ENCODE measurements at places on chromosomes 7 and 10. TPM values are rescaled to one million over a fixed set of nuclear protein-coding genes. Genes with fewer than 3 reads are reported as not detected.

DNA sequence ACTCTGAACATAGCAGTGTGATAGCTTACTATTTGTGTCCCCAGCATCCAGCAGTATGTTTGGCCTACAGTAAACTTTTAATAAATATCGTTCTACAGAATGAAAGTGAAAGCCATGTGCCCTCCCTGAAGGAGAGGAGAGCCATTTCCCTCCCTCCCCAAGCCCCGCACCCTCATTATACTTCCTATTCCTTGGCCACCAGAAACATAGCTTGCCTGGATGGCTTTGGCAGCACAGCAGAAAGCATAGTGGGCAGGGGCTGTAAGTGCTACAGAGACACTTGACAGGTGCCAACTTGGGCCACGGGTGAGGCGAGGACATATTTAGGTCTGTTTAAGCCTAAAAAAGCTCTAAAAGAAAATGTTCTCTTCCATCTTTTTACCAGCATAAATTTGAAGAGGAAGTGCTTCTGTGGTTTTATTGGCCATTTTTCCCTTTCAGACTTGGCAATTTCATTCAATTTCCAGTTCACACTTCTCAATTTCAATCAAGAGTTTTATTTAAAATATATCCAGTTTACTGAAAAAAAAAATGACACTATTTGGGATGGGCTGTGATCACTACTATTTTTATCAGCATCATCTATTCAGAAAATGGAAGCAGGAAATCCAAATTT lies 12.7 kb downstream of the HHEX start:
- no peak overlapping the region for H3K27ac ChIP-seq
- no peaks in the 10 kb centered on the region for H3K36me3 ChIP-seq
- peaks cover 5% of the 10 kb centered on the region for H3K27me3 ChIP-seq

- no peak overlapping the region for H3K4me3 ChIP-seq
- no peak for DNase-seq
- H3K27ac ChIP-seq, result peak overlapping the region; percentile 33
- peaks cover 7% of the 10 kb centered on the region for H3K4me1 ChIP-seq
- H3K36me3 ChIP-seq, result peaks cover 37% of the 10 kb centered on the region
Measured at GRCh38 chr10:5776881-5777197, 36.4 kb downstream of the GDI2 start.

- H3K36me3 ChIP-seq, result peaks cover 52% of the 10 kb centered on the region
- no peak for DNase-seq
- H3K4me1 ChIP-seq, result peaks cover 11% of the 10 kb centered on the region
- no peaks in the 10 kb centered on the region for H3K27me3 ChIP-seq
- no peak overlapping the region for H3K4me3 ChIP-seq
- no peak overlapping the region for H3K27ac ChIP-seq
Measured at GRCh38 chr7:47967708-47968107, 11.7 kb downstream of the HUS1 start.

GRCh38 chr7:102289057-102289456 lies 2.4 kb downstream of the SH2B2 start:
- no peak overlapping the region for H3K27ac ChIP-seq
- H3K36me3 ChIP-seq, result no peaks in the 10 kb centered on the region
- peaks cover 18% of the 10 kb centered on the region for H3K27me3 ChIP-seq
- DNase-seq, result no peak
- H3K4me1 ChIP-seq, result peaks cover 4% of the 10 kb centered on the region

GRCh38 chr10:13139150-13139549 lies 22.2 kb upstream of the MCM10 start:
- H3K4me1 ChIP-seq, result peaks cover 4% of the 10 kb centered on the region
- no peaks in the 10 kb centered on the region for H3K27me3 ChIP-seq
- H3K36me3 ChIP-seq, result no peaks in the 10 kb centered on the region
- no peak overlapping the region for H3K4me3 ChIP-seq

- no peaks in the 10 kb centered on the region for H3K36me3 ChIP-seq
- H3K4me3 ChIP-seq, result no peak overlapping the region
- no peak for DNase-seq
- no peak overlapping the region for H3K27ac ChIP-seq
- no peaks in the 10 kb centered on the region for H3K27me3 ChIP-seq
Measured at GRCh38 chr10:67819768-67820204, 18.2 kb downstream of the DNAJC12 start.

DNA sequence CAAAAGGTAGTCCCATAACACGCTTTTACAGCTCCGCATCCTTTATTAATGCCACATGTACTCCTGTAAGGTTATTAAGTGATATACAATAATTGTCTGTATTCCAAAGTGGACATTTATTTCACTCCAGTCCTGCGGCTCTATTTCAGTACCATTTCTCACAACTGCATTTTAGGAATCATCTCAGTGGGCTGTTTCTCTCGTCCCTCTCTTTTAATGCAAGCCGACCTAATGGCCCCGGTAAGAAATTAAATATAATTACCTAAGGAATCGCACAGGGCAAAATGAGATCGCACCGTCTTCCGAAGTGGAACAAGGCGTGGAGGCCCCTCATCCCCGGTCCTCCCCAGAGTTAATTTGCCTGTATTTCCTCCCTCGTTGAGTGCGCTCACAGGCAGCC lies 216.5 kb downstream of the RAB11FIP2 start:
- H3K27ac ChIP-seq, result no peak overlapping the region
- no peak overlapping the region for H3K4me3 ChIP-seq
- H3K4me1 ChIP-seq, result peaks cover 2% of the 10 kb centered on the region
- no peak for DNase-seq
- peaks cover 68% of the 10 kb centered on the region for H3K27me3 ChIP-seq
- no peaks in the 10 kb centered on the region for H3K36me3 ChIP-seq

GRCh38 chr7:604001-604883 lies 84.6 kb upstream of the PDGFA start:
- DNase-seq, result no peak
- H3K4me3 ChIP-seq, result no peak overlapping the region
- peaks cover 5% of the 10 kb centered on the region for H3K36me3 ChIP-seq
- no peak overlapping the region for H3K27ac ChIP-seq
- no peaks in the 10 kb centered on the region for H3K27me3 ChIP-seq
- H3K4me1 ChIP-seq, result peaks cover 1% of the 10 kb centered on the region

GRCh38 chr7:82318786-82319185 lies 124.8 kb downstream of the CACNA2D1 start:
- no peak overlapping the region for H3K4me3 ChIP-seq
- H3K4me1 ChIP-seq, result peaks cover 4% of the 10 kb centered on the region
- no peaks in the 10 kb centered on the region for H3K36me3 ChIP-seq
- no peaks in the 10 kb centered on the region for H3K27me3 ChIP-seq

GRCh38 chr7:49669285-49669684 lies 104.2 kb upstream of the VWC2 start:
- peaks cover 2% of the 10 kb centered on the region for H3K36me3 ChIP-seq
- H3K4me1 ChIP-seq, result no peaks in the 10 kb centered on the region
- no peak overlapping the region for H3K4me3 ChIP-seq
- H3K27me3 ChIP-seq, result peaks cover 8% of the 10 kb centered on the region

- H3K27me3 ChIP-seq, result no peaks in the 10 kb centered on the region
- DNase-seq, result no peak
- peaks cover 5% of the 10 kb centered on the region for H3K36me3 ChIP-seq
- no peak overlapping the region for H3K4me3 ChIP-seq
- no peak overlapping the region for H3K27ac ChIP-seq
- peaks cover 19% of the 10 kb centered on the region for H3K4me1 ChIP-seq
Measured at GRCh38 chr7:100567751-100568175, 5.9 kb downstream of the SAP25 start.

DNA sequence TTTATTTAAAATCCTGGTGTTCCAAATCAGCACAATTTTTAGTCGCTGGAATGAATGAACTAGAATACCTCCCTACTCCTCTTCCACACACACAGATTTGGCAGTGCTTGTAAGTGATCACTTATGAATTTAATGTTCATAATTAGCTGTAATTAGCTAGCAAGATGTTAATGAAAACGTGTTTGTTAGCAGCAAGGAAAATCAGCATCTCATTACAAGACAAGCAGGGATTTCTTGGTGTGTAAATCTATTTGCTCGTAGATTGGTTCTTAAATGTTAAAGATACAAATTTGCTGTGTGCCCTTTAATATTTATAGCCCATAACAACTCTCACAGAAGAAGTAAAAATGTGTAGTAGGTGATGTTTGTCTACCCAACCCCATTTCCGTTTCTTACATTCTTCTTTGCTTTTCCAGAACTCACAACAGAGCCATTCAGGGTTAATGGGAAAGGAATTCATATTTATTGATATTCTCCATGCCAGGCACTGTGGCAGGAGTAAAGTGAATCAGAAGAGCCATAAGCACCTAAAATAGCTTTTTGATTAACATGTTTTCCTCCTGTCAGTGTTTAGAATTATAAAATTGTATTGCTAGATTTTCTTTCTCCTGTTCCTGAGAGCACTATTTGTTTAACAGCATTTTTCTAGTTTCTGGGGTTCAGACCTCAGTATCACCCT lies 49.6 kb downstream of the SEMA3C start:
- H3K27ac ChIP-seq, result peak overlapping the region; percentile 64
- H3K36me3 ChIP-seq, result peaks cover 28% of the 10 kb centered on the region
- peaks cover 37% of the 10 kb centered on the region for H3K4me1 ChIP-seq
- no peaks in the 10 kb centered on the region for H3K27me3 ChIP-seq

CALHM3 gene
- 1.3 TPM for total RNA-seq

AKR1D1 gene
- 5.4 TPM for total RNA-seq

IKZF1 gene
- total RNA-seq, result 0.36 TPM
